PC-3 (cell line): ENCODE measurements at places on chromosomes 6 and 20. TPM values are rescaled to one million over a fixed set of nuclear protein-coding genes. Genes with fewer than 3 reads are reported as not detected.

MAP7 gene
- total RNA-seq = 13.9 and 25.3 TPM in 2 replicates

SALL4 gene
- total RNA-seq = 1.7 and 3.1 TPM in 2 replicates

GPRC6A gene
- not detected in 2 replicates for total RNA-seq

MOCS1 gene
- 6.0 and 8.6 TPM in 2 replicates for total RNA-seq

OR2J3 gene
- 0.29 TPM in 1 of 2 replicates, not detected in the other for total RNA-seq

HSPA1L gene
- total RNA-seq = 0.26 and 0.69 TPM in 2 replicates

KIFC1 gene
- 60.6 and 66.7 TPM in 2 replicates for total RNA-seq

VSX1 gene
- not detected in 2 replicates for total RNA-seq

BTN1A1 gene
- not detected in 2 replicates for total RNA-seq

RNF182 gene
- total RNA-seq = 20.2 and 24.7 TPM in 2 replicates

RBBP8NL gene
- 9.3 and 9.4 TPM in 2 replicates for total RNA-seq

APCDD1L gene
- total RNA-seq = 2.0 and 4.9 TPM in 2 replicates

GGTLC1 gene
- not detected in 2 replicates for total RNA-seq

MDC1 gene
- total RNA-seq = 19.6 and 24.9 TPM in 2 replicates

DOK5 gene
- total RNA-seq = not detected in 2 replicates

DNA sequence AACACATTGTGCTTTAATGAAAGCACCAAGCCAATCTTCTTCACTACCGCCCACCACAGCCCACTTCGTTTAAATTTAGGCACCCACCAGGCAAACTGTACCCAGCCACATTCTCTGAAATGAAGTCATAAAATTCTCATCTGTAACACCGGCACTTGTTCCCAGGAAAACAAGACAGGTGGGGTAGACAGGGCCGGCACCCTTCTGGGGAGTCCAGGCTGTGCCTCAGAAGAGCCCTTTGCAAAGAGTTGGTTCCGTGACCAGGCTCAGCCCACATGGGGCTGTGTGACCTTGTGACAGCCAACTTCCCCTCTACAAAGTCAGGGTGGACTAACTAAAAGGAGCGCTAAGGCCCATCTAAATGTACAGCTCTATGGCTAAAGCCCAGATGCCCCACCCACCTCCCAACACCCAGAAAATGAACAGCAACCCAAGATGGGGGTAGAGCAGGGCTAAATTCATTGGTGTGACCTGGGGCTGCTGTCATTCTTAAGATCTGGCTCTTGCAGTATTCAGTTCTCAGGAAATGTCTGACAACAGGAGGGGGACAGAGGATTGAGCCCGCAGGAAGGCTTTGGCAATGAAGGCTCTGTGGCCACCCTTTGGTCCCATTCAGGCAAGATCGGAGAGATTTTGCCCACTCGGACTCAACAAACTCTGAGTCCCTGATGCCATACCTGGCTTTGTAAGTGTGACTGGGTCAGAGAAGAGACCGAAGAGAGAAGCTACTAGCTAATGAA, 56.7 kb downstream of the TRERF1 start:
- DNase-seq = no peak

DNA sequence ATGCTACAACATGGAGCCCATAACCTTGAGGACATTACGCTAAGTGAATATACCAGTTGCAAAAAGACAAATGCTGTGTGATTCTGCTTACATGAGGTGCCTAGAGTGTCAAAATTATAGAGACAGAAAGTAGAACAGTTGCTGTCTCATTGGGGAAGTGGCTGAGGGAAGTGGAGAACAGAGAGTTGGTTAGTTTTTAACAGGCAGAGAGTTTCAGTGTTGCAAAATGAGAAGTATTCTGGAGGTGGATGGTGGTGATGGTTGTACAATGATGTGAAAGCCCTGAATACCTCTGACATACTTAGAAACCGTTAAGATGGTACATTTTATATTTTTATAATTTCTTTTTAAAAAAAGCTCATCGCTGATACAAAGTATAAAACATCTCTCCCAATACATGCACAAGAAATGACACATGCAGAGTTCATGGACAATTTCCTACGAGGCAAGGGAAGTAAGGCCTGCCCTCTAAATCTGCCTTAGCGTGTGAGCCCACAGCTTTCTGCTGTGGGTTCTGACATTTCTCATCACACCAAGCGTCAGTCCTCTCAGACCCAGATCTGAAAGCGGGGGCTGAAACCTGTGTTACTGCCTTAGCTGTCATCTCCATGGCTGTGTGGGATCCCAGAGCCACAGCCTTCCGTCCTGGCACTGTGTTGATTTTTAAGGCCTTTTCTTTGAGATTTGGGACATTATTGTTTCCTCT, 126.0 kb downstream of the RNASET2 start:
- DNase-seq = no peak

- DNase-seq = no peak
Observed at GRCh38 chr6:166419717-166420116, 37.0 kb upstream of the MPC1 start.

DNA sequence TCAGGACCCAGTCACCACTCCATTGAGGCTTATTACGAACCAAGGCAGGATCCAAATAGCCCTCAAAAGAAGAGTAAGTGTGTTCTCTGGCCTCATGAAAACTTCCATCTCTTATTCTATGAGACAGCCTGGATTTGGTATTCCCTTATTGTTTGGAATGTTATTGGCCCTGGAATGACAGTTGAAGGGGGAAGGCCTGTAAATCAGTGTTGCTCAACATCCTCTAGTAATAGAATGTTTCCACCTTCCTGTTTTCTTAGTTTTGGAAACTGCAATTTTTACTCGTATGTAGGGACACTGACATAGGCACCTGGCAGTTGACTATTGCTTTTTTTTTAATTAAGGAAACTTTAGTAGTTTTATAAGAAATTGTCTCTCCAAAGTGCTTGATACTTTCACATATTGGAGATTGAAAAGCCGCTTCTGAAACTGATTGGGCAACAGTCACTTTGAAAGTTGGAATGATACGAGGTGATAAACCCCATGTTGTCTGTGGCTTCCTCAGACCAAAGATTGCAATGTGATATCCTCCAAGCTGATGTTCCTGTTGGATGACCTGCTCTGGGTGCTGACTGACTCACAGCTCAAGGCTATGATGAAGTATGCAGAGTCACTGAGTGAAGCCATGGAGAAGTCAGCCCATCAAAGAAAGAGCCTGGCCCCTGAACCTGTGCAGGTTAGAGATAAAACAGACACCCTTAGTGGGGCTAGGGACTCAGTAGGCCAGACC, 43.1 kb downstream of the BLTP3A start:
- DNase-seq = peak; percentile 64

- DNase-seq = no peak
Observed at GRCh38 chr20:13295637-13296036, 74.6 kb downstream of the ISM1 start.

DNA sequence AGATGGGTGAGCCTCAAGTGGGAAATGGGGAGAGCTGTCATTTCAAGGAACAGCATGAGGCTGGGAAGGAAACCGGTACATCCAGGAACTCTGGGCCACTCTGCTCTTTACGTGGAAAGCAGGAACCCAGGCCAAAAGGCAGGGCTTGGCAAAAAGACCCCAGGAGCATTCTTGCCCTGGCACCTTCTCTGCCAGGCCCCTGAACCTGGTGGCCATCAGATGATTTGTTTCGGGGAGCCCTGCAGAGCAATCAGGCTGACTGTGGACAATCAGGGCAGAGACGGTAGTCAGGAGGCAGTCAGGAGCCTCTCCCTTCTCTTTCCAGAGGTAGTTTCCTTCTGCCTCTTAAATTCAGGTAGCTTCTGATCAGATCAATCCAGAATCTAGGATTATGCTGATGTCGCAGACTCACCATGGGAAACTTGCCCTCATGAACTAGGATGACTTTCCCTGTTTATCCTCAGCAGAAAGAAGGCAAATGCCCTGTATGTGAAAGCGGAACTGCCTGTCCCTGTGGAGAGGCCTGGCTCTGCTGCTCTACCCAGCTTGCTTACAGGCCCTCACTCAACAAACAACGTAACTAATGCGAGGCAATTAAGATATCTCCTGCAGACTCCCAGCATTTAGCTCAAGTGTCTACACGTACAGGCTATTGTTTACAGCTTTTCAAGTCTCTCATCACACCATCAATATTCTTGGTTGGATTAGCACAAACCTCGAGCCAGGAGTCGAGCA, 36.6 kb downstream of the EZR start:
- DNase-seq = no peak

DNA sequence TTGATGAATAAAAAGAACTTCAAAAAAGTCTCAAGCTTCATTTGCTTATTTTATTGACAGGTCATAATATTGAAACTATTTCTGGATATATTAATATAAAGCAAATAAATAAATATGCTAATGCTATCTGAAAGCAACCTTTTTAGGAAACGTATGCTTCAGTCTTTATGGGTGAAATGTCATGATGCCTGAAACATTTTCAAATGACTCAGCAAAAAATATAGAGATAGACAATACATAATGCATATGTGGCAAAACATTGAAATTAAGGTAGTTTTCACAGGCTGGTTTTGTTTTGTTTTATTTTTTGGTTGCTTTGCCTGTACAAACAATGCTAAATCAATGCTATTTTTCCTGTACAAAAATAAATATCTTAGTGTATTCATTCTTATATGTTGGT, 194.4 kb upstream of the PLCB4 start:
- no peak for DNase-seq

GRCh38 chr6:1629316-1629715, 19.6 kb downstream of the FOXC1 start:
- no peak for DNase-seq

GRCh38 chr6:110800839-110801196, 14.5 kb downstream of the CDK19 start:
- DNase-seq = no peak

- no peak for DNase-seq
Observed at GRCh38 chr20:58747211-58747610, 54.6 kb downstream of the NPEPL1 start.

DNA sequence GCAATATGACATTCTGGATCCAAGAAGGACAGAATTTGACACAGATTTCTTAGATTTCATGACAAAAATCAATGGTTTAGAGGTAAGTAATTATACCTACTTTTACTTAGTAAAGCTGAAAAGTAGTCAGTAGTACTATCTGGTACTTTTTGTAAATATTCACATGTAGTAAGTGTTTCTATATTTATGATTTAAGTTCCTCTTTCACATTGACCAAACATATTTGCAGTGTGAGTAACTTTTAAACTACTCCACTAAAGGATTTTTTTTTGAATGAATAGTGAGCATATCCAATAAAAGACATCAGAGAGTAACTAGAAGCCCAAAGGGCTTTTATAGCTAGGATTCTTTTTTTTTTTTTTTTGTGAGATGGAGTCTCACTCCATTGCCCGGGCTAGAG, 60.8 kb downstream of the DNAH8 start:
- DNase-seq = peak; percentile 31

DNA sequence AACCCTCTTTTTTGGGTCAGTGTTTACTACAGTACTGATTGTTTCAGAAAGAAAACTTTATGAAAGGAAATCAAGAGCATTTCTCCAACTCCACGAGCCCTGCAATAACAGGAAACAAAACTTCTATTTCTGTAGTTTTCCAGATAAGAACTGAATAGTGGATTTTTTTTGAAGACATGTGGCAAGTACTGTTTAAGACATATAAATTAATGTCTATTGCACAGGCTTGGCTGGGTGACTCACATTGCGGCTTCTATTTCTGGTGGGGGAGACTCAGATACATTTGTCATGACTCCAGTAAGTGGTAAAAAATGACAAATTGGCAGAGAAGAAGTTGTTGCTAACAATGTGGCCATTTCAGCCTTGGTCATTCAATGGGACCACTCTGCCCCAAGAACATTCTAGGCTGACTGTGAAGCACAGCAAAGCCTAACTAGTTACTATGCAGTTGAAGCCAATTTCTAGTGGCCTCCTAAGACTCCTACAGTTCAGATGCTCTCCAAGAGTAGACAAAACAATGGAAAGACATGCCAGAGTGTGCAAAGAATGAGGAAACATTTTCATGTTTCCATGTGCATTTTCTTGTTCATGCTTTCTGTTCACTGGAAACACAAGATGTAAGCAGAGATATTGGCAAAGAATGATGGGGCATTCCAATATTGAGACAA, 200.9 kb downstream of the EDN1 start:
- peak; percentile 94 for DNase-seq

DNA sequence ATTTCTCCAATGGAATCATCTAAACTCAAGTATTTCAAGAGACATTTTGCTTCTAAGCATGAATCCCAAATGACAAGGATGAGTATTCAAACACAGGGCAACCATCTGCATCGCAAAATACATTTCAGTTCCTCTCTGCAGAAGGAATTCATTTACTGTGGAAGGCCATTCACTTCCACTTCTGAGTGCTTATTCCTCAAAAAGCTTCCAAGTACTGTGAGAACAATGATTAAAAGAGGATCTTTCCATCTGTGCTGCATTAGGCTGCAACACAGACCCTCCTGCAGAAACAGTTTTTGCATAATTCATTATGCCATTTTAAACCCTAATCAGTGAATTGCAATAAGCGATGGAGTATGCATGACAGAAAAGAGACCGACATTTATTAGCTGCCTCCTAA, 52.5 kb downstream of the ARHGAP18 start:
- DNase-seq = no peak

- no peak for DNase-seq
Observed at GRCh38 chr20:50083034-50083433, 29.9 kb downstream of the UBE2V1 start.

GRCh38 chr20:53034899-53035298, 62.7 kb downstream of the TSHZ2 start:
- no peak for DNase-seq

- no peak for DNase-seq
Observed at GRCh38 chr6:149480502-149481280, 4.1 kb downstream of the ZC3H12D start.

DNA sequence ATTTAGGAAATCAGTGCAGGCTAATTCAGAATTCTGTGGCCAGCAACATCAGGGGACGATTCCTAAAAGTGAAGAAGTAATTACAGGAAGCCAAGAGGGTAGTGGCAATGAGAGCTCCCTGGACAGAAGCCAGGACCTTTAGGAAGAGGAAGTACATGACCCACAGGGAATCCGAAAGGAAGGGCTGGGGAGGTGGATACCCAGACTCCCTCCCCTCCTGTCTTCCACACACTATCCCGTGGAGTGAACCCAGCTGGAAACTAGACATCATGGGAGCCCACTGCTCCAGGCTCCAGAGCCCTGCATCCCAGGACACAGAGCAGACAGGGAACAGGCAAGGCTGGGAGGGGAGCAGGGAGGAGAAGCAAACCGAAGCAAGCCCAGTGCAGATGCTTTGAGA, 83.0 kb downstream of the SNX5 start:
- no peak for DNase-seq

DNA sequence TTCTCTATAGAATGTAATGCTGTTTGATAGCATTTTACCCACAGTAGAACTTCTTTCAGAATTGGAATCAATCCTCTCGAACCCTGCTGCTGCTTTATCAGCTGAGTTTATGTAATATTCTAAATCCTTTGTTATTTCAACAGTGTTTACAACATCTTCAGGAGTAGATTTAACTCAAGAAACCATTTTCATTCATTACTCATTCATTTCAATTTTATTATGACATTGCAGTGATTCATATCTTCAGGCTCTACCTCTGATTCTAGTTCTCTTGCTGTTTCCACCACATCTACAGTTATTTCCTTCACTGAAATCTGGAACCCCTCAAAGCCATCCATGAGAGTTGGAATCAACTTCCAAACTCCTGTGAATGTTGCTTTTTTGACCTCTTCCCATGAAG, 93.7 kb downstream of the ZFAND3 start:
- DNase-seq = peak; percentile 49

DNA sequence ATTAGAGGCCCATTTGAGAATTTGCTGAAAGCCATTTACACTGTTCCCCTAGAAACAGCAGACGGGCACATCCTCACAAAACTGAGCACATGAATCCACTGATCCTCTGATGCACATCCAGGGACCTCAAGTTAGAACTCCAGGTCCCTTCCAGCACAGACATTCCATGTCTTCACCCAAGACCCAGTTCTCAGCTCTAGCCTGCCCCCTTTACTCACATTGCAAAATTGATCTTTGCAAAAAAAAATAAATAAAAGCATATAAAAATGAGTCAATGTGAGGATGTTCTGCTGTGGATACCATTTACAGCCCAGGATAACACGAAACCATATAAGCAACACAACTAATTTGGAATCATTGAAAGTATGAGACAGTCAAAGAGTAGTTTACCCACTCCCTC, 458.2 kb upstream of the JARID2 start:
- no peak for DNase-seq
